ENCODE measurements at places on chromosomes 4 and X.

DNA sequence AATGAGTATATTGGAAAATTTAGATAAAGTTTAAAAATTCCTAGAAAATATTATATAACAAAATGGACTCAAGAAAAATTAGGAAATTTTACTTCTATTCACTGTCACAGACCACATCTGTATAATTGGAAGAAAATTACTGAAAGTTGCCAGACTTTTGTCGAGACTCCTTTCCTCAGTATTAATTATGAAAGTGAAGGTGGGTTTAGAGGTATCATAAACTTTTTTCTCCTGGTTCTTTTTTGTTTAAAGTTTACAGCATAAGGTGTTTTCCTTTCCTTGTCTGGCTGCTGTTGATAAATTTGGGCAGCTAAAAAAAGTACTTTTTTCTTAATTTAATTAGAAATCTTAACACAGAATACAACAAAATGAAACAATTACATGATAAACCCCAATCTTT, 6.7 kb upstream of the TEX13D start:
- no peak for DNase-seq

DNA sequence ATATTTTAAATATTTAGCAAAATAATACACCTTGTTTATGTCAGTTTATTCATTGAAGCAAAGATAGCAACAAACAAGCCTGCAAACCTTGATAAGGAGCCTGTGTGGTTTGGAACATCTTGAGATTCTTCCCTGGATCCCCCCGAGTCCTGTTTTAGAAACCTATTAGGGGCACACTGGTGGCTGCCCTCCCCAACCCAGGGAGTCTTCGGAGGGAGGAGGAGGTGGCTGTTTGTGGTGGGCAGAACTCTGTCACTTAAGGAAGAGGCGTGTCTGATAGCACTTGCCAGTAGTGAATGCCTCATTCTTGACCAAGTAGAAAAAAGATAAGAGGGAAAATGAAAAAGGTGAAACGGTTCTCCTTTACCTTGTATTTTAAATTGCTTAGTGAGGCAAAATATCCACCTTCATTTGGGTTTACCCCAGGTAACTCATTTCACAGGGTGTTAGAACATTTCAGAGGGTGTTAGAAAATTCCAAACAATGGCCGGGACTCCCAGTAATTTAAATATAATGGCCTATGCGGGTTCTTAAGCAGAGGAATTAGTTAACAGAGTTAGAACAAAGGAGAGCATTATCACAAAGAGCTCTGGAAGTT, 10.4 kb downstream of the KIT start:
- DNase-seq, result no peak

DNA sequence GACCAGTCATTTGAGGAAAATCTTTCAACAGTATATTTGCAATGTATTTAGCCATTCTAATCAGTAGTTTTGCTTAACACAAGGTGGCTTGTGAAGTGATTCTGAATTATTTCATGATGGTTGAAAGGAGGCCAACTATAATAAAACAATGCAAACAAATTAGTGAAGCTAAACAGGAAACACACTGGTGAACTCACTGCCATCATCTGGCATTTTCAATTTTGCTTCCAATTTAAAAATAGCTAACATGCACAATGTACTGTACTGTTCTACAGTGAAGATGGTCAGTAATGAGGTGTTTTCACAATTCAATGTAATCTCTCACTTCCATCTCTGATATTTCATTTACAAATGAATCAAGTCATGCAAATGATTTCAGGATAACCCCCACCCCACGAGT, 31.1 kb downstream of the PGRMC2 start:
- DNase-seq, result no peak

GRCh38 chr4:151668689-151669402, 92.0 kb downstream of the GATB start:
- no peak for DNase-seq

- no peak for DNase-seq
Observed at GRCh38 chr4:150156543-150156942, 78.3 kb downstream of the DCLK2 start.

GRCh38 chr4:109559625-109559982, 442 bp upstream of the MCUB start:
- peak; percentile 66 for DNase-seq
